ENCODE measurements at places on chromosomes 3 and 15. TPM values are rescaled to one million over a fixed set of nuclear protein-coding genes. Genes with fewer than 3 reads are reported as not detected.

The PIGBOS1 gene
- 16.7 TPM for polyA plus RNA-seq

The FAM3D gene
- polyA plus RNA-seq: not detected

The DPPA4 gene
- polyA plus RNA-seq: 546 TPM

The FETUB gene
- polyA plus RNA-seq: 0.26 TPM

The CTXN2 gene
- 0.10 TPM for polyA plus RNA-seq

The SCN10A gene
- polyA plus RNA-seq: not detected

The SPTSSB gene
- 23.5 TPM for polyA plus RNA-seq

The CX3CR1 gene
- 0.42 TPM for polyA plus RNA-seq

The VIPR1 gene
- polyA plus RNA-seq: 6.3 TPM

The CD200R1 gene
- 0.18 TPM for polyA plus RNA-seq

Data from GM23338 (cell line).